ENCODE measurements at places on chromosomes 2 and 18.

GRCh38 chr2:238254095-238254723 lies 14.4 kb upstream of the HES6 start:
- no peak for DNase-seq

DNA sequence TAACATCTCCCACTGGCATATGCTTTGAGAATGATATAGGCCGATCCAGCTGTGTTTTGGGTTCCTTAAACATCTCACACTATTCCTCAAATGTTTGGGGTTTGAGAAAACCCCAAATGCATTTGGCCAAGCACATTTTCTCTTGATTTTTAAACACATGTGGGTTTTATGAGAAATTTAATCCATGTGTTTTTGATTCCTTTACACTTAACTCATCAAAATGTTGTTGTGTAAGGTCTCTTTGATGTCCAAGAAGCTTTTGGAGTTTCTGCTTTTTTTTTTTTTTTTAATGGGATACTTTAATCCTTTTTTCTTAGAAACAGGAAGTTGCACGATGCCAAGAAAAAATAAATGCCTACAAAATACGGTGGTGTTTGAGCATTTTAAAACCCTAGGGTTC lies 339.8 kb upstream of the TCF4 start:
- no peak for DNase-seq

- DNase-seq = no peak
These were observed 167.0 kb downstream of the NDUFA10 start for GRCh38 chr2:239858179-239858578.

GRCh38 chr2:213225866-213226265 lies 58.4 kb upstream of the SPAG16 start:
- no peak for DNase-seq

- DNase-seq = peak; percentile 26
These were observed 14.9 kb downstream of the ITGA6 start for GRCh38 chr2:172442072-172442895.

- DNase-seq = no peak
These were observed 121.8 kb downstream of the TDRD15 start for GRCh38 chr2:21245565-21245964.
